ENCODE measurements at places on chromosomes 3 and 15.

DNA sequence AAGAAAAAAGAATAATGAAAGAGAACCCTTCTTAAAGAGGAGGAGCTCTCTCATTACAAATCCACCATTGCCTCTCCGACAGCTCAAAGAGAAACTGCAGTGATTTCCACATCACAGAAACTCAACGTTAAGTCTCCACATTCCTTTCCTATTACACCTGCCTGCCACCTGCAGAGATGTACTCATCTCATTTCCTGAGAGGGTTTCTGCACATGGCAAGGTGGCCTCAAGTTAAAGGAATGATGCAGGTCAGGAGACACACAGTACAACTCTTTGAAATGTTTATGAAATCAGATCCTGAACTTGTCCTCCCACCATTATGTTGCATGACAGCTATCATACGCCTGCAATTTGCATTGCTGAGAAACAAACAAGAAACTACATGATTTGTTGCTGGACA is 458.4 kb upstream of the ADAMTS9 start:
- DNase-seq, result peak; percentile 34

DNA sequence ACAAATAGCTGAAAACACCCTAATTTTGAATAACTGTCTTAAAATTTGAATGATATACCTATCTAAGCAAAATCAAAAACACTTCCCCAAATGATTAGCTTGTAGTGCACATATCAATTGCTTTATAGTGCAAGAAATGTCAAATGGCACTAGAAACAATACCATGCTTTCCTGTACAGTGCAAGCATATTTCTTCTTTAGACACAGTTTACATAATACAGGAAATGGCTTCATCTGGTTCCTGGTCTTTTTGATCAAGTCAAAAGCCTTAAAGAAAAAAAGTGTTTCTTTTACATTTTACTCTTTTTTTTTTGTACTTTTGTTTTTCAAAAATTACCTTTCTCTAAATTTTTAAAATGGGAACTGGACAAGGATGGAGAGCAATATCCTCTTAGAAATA is 352.1 kb downstream of the MECOM start:
- DNase-seq, result no peak

DNA sequence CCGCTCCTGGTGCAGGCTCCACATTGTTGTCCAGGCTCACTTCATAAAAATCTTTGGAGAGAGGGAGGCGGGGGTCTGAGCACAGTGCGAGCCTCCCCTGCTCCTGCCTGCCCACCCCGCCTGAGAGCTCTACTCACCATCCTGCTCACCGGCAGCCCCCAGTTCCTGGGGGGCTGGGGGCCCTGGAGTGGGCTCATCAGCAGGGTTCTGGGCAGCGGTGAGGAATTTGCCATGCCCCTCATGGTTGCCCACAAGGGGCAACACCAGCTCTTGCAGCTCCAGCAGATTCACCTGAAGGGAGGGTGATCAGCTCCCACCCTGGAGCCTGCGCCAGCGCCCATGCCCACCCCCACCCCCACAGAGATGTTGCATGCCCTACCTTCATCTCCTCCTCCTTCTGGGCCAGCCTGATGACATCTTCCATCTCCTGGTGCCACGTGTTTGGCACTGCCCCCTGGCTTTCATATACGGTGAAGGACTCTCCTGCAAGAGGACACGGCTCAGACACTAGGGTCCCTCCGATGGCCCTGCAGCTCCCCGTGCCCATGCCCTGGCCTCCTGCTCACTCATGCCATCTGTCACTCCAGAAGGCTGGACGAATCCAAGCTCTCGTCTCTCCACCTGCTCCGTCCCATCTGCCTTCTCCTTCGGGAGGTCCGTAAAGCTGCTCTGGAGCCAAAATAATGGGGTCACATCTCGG is 162.1 kb downstream of the TBC1D2B start:
- DNase-seq, result no peak

DNA sequence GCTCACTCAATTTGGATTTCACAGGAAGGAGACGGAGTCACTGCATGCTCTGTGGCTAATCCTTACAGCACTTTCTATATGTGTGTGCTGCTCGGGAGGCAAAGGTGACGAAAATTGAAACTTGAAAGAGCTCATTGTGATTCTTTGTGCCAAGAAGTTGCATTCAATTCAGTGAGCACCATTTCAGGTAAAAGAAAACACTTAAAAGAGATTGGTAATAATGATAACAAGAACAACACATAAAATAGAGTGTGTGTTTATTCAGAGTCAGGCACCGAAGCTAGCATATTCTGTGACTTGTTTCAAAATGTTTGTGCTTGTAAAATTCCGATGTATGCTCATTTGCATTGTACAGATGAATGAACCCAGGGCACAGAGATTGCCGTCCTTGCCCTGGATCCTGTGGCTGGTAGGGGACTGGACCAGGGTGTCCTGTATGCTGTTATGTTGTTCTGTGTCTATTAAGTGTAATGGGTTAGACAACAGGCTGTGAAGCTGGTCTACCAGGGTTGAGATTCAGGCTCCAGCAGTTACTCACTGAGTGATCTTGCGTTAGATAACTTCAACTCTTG is 193.3 kb upstream of the PROK2 start:
- DNase-seq, result no peak

GRCh38 chr3:188680189-188680588 is 491.6 kb upstream of the TPRG1 start:
- DNase-seq, result peak; percentile 63

- no peak for DNase-seq
These were observed 847.2 kb downstream of the TUSC7 start for GRCh38 chr3:117556646-117557407.

DNA sequence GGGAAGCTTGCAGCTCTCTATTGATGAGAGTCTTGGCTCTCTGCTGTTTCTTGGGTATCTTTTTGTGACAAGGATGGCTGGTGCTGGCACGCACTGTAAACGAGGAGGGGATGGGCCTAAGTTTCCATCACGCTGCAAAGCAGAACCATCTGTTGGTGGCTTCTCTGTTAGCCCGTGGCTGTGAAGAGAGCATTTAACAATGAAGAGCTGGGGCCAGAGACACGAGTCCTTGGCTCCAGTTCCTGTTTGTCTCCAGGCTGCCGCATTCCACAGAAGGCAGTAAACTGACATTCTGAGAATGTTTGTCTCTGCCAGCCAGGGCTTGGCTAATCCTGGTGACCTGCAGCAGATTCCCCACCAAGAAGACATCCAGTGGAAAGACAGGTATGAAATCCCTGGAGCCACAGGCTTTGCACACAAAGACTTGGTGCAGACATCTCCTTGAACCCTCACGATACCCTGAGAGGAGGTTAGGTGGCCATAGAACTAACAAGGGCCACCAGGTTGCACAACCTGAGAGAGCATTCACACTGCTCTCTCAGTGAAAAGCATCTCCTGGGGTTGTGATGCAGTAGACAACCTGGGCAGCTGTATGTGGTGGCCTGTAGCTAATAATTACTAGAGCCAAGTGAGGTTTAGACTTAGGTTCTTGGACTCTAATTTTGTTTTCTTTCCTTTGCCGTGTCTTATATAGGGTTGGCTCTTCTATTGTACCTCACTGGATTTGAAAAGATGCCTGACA is 130.9 kb downstream of the ASB7 start:
- peak; percentile 88 for DNase-seq

- no peak for DNase-seq
These were observed 73.2 kb downstream of the STAG1 start for GRCh38 chr3:136678981-136679380.

DNA sequence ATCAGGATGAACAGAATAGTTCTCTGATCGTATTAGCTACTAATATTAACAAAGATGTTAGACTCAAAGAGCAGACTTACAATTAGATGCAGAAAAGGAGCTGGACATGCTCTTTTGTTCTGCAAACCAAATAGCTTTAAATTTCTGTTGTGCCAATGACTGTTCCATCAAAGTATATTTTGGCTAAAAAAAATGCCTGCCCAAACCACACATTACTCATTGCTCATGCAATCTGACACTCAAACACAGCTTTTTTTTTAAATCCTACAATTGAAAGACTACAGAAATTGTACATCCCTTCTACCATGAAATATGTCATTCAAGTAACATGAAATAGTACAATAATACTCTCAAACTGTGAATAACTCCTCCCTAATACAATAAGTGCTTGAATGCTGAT is 48.6 kb downstream of the SHOX2 start:
- peak; percentile 52 for DNase-seq

GRCh38 chr3:65551945-65552344 is 486.8 kb downstream of the MAGI1 start:
- no peak for DNase-seq

DNA sequence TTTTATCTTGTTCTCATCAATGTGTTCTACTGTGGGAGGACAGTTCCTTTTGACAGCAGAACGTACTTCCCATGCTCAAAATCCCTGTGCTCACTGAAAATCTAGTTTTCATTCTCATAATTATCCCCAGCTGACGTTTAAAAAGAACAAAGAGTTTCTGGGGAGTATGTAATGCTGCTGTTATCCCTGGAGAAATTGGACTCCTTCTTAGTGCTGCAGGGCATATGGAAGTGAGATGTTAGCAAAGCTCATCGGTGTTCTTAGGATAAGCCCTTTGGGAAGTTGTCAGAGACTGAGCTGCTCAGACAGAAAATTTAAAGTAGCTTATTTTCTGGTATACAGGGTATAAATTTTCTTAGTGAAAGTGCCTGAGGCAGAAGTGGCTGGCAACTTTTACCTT is 66.5 kb downstream of the CDAN1 start:
- no peak for DNase-seq

- DNase-seq, result no peak
These were observed 260.4 kb upstream of the GPR149 start for GRCh38 chr3:154690413-154690812.

- DNase-seq, result peak; percentile 59
These were observed 7.1 kb downstream of the ITGA11 start for GRCh38 chr15:68424754-68425390.

- DNase-seq, result peak; percentile 67
These were observed 38.9 kb downstream of the RYK start for GRCh38 chr3:134211797-134212196.

- DNase-seq, result peak; percentile 88
These were observed 504.2 kb upstream of the PROK2 start for GRCh38 chr3:72288955-72289691.

DNA sequence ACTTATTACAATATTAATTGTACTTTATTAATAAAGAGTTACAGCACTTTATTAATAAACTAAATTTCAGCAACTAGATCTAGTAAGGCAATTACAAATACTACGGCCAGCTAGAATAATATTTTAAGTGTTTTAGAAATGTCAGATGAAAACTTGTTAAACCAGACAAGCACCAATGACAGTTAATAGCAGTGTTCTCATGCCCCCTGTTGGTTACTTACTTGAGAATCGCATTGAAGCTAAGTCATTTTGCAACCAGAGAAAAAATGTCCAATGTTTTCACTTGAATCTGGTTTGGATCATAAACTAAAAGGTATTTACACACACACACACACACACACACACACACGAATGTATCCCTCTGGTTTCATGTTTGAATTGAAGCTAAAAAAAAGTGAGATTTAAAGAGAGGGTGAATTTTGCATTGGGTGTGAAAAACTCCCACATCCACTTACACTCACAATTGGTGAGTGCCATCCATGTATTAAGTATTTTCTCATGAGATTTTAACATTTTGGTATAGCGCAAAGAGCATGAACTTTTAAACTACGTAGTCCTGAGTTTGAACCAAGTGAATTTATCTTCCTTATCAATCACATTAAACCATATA is 347.7 kb downstream of the ZBBX start:
- peak; percentile 69 for DNase-seq

DNA sequence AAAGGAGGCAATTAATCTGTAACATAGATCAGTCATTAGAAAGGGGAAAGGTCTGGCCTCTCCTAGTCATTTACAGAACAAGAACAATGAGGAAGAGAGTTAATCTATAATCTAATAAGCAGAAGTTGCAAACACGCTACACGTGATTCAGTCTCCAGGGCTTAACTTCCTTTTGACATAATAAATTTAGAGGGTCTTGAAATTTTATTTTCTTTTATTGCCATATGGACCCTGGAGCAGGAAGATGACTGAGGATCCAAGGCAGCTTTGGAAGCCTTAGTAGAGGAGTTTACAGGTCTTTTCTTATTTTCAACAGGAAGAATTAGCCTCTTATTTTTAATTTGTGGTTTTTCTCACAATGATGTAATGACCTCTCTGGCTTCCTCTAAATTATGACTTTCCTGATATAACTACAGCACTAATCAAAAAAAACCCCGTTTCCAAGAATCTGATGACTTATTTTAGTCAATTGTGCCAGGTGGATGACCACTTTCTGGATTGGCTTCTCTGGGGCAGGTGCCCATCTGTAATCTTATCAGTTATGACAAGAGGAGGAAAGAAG is 32.2 kb downstream of the ADGRG7 start:
- no peak for DNase-seq

- no peak for DNase-seq
These were observed 74.3 kb downstream of the SIDT1 start for GRCh38 chr3:113606539-113607218.

GRCh38 chr3:187198490-187198889 is 1.2 kb downstream of the RTP1 start:
- DNase-seq, result no peak

DNA sequence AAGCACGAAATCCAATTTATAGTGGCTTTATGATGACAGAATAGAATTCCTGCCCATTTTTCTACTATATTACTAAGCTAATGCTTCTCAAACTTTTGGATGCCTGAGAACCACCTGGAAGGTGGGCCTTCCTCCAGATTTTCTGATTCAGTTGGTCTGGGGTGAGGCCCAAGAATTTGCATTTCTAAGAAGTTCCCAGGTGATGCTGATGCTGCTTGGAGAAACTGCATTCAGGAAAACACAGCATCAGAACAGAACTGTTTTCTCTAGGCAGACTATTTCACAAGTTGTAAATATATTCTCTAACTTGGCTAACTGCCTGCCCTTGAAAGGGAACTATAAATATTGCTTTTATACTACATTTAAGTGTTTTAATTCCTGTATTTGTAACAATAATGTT is 644.9 kb upstream of the DPPA4 start:
- DNase-seq, result no peak

DNA sequence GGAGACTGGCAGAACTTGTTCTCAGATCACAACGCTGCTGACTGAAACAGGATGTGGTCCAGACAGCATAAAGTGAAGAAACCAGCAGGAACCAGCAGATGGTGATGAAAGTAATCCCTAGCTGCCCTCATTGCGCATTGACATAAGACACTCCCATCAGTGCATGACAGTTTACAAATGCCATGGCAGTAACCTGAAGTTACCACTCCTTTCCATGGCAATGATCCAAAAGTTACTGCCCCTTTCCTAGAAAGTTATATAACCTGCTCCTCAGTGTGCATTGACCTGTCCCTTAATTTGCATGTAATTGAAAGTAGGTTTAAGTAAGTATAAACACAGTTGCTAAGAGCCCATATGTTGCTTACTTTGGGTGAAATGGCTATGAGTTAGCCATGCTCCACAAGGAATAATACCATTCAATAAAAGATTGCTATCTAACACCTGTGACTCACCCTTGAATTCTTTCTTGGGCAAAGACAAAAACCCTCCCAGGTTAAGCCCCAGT is 149.1 kb upstream of the CD96 start:
- no peak for DNase-seq

DNA sequence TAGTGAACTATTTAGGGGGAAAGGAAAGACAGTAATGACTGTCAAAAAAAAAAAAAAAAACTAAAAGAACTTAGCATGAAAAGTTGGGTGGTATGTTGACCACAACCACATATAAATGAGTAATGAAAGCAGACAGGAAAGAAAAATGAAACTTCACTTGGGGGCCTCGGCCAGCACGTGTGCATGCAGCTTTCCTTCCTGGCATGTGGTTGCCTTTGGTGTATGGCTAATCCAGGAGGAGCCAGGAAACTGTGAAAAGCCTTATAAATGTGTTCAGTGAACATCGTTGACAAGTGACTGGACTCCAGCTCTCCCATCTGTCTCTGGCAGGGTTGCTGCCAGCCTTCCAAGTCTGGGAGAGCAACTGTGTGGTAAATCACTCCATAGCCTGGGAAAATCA is 195.1 kb downstream of the DTWD1 start:
- DNase-seq, result peak; percentile 89

- DNase-seq, result no peak
These were observed 10.9 kb upstream of the NCKIPSD start for GRCh38 chr3:48696601-48697000.

Data from fibroblast of skin of back (primary cell).